Right kidney (tissue), 9 donors: ENCODE measurements at places on chromosomes 12 and 14.
A peak's percentile ranks its signal among the peaks of the same experiment; 100 is the strongest.

DNA sequence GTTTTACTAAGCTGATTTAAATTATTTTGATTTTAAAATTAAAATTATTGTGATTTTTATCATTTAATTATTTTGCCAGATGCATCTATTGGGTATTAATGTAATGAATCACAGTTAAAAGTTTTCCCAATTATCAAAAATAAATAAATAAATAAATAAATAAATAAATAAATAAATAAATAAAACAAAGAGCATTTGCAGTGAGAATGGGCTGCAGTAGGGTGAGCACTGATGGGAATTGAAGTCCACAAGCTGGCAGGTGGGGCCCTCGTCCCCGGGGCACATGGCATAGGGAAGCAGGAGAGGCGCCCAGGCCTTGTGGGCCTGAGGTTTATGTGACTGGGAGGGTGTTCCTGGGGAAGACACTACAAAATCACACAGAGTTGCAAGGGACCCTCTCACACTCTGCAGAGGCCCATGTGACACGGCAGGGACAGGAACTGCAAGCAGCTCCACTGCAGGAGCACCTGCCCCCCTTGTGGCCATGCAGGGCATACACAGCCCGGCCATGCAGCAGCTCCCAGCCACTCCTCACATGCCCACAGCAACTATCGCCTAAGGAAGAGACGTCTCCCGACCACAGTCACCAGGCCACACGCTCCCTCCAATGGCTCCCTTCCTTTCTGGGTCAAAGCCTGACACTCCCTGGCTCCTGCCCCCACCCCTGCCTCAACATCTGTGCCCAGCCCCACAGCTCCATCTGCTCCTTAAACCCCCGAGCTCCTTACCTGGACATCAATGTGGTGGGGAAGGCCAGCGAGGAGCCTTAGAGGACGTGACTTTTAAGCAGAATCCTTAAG lies 256.3 kb upstream of the SFSWAP start:
- DNase-seq = peak; percentile 59

DNA sequence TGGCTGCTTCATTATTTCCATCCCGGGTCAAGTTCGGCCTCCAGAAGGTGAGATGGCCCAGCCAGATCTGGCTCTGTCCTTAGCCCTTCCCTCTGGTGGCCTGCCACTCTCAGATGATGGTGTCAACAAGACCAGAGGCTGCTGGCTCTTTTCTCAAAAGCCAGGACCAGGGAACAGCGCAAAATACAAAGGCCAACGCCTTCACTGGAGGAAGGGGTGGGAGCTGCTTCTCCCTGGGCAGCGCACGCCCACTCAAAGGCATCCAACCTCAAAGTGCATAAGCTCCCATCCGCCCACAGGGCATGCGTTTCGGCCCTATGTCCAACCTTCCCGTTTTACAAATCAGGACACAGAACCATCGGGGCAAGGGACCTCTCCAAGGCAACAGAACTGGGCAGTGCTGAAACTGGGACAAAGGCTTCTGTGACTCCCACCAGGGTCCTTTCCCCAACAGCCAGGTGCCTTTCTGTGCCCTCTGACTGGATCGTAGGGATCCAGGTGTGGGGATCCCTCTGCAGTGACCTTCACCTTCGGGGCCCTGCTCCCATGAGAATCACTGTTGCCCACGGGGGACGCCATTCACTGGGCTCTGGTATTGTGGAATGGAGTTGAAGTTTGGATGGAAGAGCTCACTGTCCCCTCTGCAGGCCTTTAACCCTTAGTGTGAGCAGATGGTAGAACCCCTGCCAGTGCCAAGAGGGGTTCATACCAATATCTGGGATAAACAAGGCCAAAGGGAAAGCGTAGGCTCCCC lies 76.8 kb downstream of the NINJ2 start:
- DNase-seq = no peak

DNA sequence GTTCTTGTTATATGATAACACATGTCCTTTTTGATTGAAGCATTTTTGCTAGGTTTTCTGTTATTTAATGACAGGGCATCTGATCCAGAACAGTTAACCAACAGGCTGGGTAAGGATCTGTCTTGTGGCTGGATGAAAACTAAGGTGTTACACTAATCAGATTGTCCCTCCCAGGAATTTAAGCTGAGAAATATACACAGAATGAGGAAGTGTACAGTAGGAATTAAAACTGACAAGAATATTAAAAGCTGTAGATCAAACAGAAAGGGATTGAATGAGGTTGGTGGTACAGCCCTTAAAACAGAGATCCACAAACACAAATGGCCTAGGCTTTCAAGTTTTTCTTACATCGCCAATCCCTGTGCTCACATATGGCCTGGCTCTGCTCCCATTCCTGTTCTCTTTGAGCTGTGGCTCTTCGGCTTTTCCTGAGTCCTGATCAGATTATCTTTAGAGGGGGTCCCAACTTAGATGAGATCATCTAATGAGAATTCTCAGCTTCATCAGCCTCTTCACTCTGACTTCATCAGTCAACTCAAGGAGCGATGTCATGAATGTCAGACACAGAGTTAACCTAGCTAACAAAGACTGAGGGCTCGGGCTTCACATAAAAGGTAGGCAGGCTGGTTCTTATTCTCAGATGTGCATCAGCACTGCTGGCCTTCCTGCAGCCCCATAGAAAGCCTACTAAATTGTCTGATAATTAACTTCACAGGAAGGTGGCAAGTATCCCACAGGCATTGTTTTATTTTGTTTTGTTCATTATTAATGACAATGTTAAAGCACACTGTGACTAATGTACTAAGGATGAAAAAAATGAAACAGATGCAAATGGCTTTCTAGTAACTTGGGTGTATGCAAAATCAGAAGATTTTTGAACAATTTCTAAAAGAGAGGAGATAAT lies 11.4 kb downstream of the PYGL start:
- no peak for DNase-seq

GRCh38 chr14:36070031-36070719 lies 106.3 kb downstream of the PTCSC3 start:
- peak; percentile 25 for DNase-seq
